ENCODE measurements at places on chromosomes 5 and 9.
A peak's percentile ranks its signal among the peaks of the same experiment; 100 is the strongest.

DNA sequence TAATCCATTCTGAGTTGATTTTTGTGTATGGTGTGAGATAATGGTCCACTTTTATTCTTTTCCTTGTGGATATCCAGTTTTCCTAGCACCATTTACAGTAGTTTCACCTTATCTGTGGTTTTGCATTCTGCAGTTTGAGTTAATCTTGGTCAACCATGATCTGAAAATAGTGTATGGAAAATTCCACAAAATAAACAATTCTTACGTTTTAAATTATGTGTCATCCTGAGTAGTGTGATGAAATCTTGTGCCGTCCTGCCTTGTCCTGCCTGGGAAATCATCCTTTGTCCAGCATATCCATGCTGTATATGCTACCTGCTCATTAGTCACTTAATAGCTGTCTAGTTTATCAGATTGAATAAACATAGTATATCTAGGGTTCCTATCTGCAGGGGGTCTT, 42.1 kb downstream of the CDC42SE2 start:
- DNase-seq, result no peak

GRCh38 chr5:63398346-63398745, 563.9 kb downstream of the HTR1A start:
- no peak for DNase-seq

GRCh38 chr5:33238826-33239695, 201.7 kb upstream of the TARS1 start:
- no peak for DNase-seq

GRCh38 chr9:70043689-70044489, at the start of gene MAMDC2:
MAMDC2 (plus strand) TSS chr9:70043848; CDS start chr9:70044198, 350 bp downstream.
- DNase-seq, result no peak

DNA sequence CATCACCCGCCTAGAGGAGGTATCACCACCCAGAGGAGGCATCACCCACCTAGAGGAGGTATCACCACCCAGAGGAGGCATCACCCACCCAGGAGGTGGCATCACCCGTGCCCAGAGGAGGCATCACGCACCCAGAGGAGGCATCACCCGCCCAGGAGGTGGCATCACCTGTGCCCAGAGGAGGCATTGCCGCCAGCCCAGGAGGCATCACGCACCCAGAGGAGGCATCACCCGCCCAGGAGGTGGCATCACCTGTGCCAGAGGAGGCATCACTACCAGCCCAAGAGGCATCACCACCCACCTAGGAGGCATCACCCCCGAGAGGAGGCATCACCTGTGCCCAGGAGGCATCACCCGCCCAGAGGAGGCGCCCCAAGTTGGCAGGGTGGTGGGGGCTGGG, 2.6 kb downstream of the NOTCH1 start:
- DNase-seq, result no peak

DNA sequence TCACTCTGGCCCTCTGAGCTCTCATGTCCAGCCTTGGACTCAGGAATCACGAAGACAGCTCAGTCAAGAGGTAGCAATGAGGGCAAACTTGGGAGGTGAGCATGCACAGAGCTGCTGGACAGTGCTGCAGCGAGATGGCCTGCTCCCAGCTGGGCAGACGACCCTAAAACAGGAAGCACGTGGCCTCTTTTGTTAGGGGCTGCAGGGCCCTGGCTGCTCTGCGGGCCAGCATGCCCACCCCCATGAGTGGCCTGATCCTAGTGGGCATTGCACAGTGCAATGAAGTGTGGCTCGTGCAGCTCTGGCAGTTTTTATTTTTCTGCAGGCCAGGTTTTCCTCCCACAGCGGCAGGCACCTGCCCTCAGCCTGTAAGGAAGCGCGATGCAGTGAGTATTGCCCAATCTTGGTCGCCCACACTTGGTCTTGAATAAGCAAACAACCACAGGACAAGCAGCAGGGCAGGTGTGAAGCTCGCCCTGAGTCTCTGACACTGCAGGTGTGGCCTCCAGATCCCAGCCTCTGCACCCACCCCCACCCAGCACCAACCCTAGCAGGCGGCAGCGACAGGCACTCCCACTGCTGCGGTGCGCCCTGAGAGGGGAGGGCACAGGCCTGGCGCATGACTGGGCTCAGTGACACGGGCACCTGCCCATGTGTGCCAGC, 60.8 kb downstream of the SEMA4D start:
- no peak for DNase-seq

- no peak for DNase-seq
Observed at GRCh38 chr9:87751868-87752267, 25.9 kb downstream of the CTSL start.

DNA sequence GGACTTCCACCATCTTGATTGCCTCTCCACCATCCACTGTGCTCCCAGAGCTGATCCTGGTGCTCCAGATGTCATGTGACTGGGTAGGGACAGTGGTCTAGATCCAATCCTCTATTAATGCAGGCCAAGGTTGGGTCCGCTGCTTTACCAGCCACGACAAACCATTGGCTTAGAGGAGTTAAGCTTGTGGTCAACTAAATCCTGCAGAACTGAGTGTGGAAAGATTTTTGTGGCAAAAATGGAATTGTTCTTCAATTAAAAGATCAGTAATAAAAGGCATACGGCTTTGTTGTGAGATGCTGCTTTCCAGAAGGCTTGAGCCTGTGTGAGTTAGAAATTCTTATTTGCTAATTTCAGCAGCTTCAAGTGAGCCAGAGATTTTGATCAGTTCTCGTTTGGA, 30.7 kb downstream of the SLC1A3 start:
- no peak for DNase-seq

GRCh38 chr9:1869843-1870242, 145.3 kb upstream of the SMARCA2 start:
- DNase-seq, result peak; percentile 44

- DNase-seq, result no peak
Observed at GRCh38 chr5:178869577-178869976, 9.8 kb downstream of the ZNF354B start.

- no peak for DNase-seq
Observed at GRCh38 chr5:29715167-29715566, 1478.3 kb upstream of the CDH6 start.

GRCh38 chr5:157348049-157348400, 82.1 kb downstream of the CYFIP2 start:
- DNase-seq, result no peak
